CD4-positive, alpha-beta memory T cell (primary cell): ENCODE measurements at places on chromosomes 16 and 17. TPM values are rescaled to one million over a fixed set of nuclear protein-coding genes. Genes with fewer than 3 reads are reported as not detected.

Gene TMEM92
- not detected for total RNA-seq

Gene SLC25A10
- 5.0 TPM for total RNA-seq

Gene EPX
- total RNA-seq, result not detected

GRCh38 chr17:8841844-8842243 lies 25.6 kb downstream of the PIK3R6 start:
- no peak for DNase-seq

DNA sequence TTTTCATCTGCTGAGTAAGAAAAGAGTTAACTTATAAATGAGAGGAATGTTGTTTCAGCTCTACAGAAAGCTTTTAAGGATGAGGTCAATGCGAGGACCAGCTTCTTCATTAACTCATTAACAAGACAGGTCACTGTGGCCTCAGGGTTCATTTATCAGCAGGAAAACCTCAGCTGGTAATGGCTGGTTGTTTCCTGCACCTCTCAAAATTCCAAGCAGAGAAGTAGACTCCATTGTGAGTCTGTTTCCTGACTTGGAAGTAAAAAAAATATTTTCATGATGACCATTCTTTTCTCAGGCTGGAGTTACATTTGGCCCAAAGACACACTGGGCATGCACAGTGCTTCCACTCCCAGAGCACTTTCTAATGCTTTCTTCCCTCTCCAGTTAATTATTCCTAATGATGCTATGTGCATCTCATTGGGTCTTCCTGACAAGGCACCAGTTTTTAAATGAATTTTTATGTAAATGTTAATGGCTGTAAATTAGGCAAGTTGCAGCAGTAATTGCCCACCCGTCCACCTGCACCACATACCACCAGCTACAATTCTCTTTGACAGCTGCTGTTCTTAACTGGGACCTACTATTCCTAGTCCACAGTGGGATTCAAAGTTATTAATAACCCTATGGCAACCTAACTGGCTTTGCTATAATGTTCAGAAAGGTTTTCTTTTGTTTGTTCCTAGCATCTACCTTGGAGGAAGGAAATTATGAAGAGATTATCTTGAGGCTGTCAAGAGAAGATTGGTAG lies 89.5 kb upstream of the BCAR1 start:
- DNase-seq, result no peak

DNA sequence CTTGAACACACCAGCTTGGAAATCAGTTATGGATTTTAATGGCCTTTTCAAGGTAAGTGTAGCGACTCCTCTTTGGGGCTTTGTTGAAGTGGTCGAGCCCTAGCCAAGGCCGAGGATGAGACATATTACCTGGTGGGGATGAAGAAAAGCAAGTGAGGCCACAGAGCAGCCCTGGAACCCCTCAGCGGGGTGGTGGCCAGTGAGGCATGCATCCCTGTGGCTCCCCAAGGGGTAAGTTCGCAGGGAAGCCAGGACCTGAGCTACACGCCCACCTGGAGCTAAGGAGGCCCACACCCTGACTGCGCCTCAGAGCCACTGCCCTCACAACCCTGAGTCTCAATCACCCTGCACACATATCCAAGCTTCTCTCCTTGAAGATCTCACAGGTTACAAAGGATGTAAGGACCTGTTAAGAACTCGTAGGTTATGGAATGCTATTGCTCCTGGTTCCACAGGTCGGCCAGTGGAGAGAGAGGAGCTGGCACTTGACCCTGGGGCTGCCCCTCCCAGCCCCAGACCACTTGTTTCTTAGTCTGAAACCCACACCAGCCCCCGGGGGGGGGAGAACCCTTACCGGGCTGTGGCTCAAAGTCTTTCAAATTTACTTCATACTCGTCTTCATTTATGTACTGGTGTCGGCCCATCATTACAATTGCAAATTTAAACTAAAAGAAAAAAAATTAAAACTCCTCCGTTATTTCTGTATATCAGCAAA lies 12.0 kb downstream of the LITAFD start:
- no peak for DNase-seq
